ENCODE measurements at places on chromosomes 11 and 22.

DNA sequence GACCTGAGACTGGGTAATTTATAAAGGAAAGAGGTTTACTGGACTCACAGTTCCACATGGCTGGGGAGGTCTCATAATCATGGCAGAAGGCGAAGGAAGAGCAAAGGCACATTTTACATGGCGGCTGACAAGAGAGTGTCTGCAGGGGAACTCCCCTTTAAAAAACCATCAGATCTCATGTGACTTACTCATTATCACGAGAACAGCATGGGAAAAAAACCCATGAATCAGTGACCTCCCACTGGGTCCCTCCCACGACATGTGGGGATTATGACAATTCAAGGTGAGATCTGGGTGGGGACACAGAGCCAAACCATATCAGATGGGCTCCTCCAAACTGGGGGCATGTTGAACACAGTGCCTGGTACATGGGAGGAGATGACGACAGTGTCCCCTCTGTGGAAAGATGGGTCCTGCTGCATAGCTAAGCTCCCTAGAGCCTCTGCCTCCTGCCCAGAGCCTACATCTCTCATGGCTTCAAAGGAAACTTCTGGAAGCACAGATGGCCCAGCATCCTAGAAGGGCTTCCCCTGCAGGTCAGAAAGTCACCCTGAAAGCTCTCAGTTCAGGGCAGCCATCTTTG is 46.1 kb downstream of the MYEOV start:
- no peak for DNase-seq

DNA sequence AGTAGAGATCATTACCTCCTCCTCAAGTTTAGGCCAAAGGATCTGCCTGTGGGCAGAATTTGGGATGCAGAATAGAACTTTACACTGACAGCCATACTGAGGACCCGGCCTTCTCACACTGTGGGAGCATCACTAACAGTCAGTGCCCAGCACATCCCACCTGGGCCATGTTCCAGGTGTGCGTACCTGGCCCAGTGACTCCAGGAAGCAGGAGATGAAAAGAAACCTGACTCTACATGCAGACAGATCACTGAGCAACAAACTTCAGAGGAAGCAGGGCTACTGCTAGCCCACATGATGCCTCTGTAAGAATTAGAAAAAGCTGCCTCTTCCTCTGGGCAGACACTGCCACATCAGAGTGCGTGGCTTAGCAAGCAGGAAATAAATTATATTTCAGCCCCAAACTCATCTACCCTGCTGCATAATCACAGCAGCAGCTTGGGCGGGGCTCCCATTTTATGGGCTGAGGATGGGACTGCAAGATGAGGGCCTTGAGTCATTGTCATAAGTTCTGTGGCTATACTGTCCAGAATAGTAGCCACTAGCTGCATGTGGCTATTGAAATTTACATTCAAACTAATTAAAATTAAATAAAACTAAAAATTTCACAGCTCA is 6.0 kb upstream of the LMO2 start:
- no peak for DNase-seq

DNA sequence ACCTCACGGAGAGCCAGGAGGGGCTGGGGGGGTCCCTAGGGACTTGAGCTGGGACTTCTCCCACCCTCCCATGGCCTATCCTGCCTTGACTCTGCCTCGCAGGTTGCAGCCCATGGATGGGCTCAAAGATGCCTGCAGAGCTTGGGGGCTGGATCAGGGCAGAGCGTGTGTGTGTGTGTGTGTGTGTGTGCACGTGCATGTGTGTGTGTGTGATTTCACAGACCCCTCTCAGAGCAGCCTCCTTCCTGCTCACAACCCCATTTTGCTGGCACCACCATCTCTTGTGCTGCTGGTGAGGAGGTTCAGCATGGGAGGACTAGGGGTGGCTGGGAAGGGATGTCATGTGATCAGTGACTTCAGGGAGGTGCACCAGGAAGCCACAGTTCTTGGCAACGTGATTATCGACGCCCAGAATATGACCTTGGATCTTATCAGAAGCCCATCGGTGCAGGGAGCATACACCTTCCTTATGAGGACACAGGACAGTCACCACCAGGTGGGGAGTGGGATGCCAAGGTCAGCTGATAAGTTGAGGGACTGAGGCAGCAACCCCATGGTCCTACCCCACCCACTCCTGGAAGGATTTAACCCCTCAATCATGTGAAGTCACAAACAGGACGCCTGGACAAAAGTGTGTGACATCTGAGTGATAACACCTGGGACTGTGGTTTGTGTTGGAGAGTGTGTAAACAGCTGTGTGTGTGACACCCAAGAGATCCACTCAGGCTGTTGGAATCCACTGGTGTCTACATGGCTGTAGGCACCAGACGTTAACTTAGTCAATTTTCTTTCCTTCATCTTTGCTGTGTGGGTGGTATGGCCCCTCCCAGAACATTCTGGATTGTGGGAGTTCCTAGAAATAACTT is 1.8 kb upstream of the NAALADL1 start:
- DNase-seq: no peak

- DNase-seq: no peak
Measured at GRCh38 chr11:119236891-119237290, 30.8 kb downstream of the CBL start.

DNA sequence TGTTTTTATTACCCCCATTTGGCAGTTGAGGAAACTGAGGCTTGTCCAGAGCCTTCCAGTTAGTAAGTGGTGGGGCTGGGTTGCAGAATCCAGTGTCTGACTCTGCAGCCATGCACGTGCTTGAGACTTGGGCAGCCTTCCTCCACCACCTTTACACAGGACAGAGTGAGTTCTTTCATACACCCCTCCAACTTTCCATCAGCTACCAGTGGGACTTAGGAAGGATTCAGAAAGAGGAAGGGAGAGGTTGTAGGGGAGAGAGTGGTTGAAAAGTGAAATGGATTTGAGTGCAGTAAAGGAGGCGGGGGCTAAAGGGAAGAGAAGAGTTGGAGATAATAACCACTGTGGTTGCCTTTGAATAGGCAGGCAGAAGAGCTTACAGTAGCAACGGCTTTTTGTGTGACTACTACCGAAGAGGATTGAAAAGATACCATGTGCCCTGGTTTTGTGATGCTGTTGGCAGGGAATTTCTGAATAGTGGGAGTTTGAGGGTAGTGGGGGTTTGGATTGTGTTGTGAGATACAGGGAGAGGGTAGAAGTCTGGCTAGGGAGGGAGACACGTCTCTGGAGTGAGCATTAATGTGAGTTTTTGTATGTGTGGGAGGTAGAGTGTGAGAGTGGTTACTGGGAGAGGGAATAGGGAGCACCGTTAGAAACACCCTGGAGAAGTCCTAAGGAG is 1.7 kb downstream of the UVRAG start:
- no peak for DNase-seq

GRCh38 chr11:8258784-8259183 is 4.9 kb downstream of the LMO1 start:
- DNase-seq: no peak

Measured in uterus (tissue), 4 donors.